ENCODE measurements at places on chromosomes 5 and 9.

- H3K27me3 ChIP-seq = no peaks in the 10 kb centered on the region
- H3K4me1 ChIP-seq = no peaks in the 10 kb centered on the region
- no peak overlapping the region for H3K27ac ChIP-seq
- H3K36me3 ChIP-seq = no peaks in the 10 kb centered on the region
Observed at GRCh38 chr9:93649610-93650261, 73.4 kb downstream of the PHF2 start.

DNA sequence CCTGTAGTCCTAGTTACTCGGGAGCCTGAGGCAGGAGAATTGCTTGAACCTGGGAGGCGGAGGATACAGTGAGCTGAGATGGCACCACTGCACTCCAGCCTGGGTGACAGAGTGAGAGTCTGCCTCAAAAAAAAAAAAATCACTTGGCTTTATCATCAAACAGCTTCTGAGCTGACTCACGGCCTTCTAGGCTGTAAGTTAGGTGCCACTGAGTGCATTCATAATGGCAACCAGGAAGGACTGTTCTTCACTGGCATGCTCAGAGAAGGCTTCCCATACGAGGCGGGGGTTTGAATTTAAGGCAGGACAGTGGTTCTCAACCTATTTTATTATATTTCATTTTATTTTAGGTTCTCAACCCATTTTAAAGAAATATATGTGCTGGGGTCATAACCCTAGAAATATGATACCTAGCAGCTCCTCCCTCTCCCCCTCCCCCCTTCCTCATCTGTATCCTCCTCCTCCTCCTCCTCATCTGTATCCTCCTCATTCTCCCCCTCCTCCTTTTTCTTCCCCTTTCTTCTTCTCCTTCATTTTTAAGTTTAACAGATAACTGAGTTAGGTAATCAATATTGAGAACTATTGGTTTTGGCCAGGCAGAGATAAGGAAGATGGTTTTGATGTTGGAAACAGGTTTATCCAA lies 19.0 kb upstream of the LHFPL2 start:
- no peak overlapping the region for H3K27ac ChIP-seq
- H3K4me3 ChIP-seq = no peak overlapping the region
- peaks cover 12% of the 10 kb centered on the region for H3K27me3 ChIP-seq
- DNase-seq = no peak

- H3K27ac ChIP-seq = no peak overlapping the region
- H3K4me3 ChIP-seq = no peak overlapping the region
- no peak for DNase-seq
- H3K27me3 ChIP-seq = peaks cover 4% of the 10 kb centered on the region
- no peaks in the 10 kb centered on the region for H3K4me1 ChIP-seq
Observed at GRCh38 chr9:4127873-4128272, 172.0 kb downstream of the GLIS3 start.

- H3K27ac ChIP-seq = no peak overlapping the region
- peaks cover 9% of the 10 kb centered on the region for H3K4me1 ChIP-seq
- no peaks in the 10 kb centered on the region for H3K36me3 ChIP-seq
Observed at GRCh38 chr9:6052293-6052919, 37.0 kb upstream of the RANBP6 start.

DNA sequence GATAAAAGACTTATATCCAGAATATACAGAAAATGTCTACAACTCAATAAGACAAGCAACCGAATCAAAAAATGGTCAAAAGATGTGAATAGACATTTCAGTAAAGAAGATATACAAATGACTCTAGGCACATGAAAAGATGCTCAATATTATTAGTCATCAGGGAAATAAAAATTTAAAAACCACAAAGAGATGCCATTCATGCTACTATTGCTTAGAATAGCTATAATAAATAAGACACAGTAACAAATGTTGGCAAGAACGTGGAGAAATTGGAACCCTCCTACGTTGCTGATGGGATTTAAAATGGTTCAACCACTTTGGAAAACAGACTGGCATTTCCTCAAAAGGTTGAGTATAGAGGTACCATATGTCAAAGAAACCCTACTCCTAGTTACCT lies 39.8 kb downstream of the POLK start:
- no peak for DNase-seq
- H3K36me3 ChIP-seq = peaks cover 48% of the 10 kb centered on the region
- no peak overlapping the region for H3K4me3 ChIP-seq
- H3K27ac ChIP-seq = no peak overlapping the region
- no peaks in the 10 kb centered on the region for H3K27me3 ChIP-seq
- no peaks in the 10 kb centered on the region for H3K4me1 ChIP-seq

DNA sequence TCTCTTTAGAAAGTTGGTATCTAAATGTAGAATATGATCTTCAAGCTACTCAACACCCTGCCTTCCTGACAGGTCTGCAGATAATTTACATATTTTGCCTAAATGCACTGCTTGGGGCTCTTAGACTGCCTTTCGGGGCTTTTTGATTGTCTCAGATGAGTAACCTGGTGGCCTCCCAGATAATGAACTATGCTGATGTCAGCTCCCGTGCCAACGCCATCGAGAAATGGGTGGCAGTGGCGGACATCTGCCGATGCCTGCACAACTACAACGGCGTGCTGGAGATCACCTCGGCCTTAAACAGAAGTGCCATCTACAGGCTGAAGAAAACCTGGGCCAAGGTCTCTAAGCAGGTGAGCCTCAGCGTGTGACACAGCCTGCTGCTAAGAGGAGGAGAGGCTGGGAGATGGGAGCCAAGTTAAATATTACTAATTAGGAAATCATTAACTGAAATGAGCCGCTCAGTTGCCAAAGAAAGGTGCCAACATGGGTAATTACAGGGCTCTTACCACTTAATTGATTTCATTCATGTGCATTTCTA lies 20.8 kb upstream of the CKMT2 start:
- peaks cover 2% of the 10 kb centered on the region for H3K36me3 ChIP-seq
- H3K4me3 ChIP-seq = no peak overlapping the region
- DNase-seq = no peak
- no peaks in the 10 kb centered on the region for H3K27me3 ChIP-seq
- no peak overlapping the region for H3K27ac ChIP-seq

Data from activated CD8-positive, alpha-beta memory T cell treated with anti-CD3 and anti-CD28 coated beads, Interleukin-2, amount 10 ng/mL, durations not matched to agents 7 days and 5 days (primary cell).